ENCODE measurements at places on chromosomes 6 and 20.

- DNase-seq, result peak; percentile 75
These were observed 8.8 kb upstream of the CEP85L start for GRCh38 chr6:118660218-118660569.

- DNase-seq, result no peak
These were observed 310.9 kb downstream of the CDH4 start for GRCh38 chr20:61562897-61563504.

DNA sequence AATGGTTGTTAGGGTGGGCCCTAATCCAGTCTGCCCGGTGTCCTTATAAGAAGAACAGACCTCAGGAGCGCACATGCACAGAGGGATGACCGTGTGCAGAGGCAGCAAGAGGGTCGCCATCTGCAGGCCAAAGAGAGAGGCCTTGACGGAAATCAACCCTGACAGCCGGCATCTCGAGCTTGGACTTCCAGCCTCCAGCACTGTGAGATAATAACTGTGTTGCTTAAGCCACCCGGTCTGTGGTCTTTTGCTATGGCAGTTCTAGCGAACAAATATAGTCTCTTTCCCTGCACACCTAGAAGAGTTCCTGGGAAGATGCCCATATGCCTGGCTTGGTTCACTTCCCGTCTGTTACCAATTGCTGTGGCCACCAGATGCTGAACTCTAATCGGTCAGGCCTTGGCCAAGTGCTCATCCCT is 35.3 kb upstream of the PTGIS start:
- no peak for DNase-seq

- no peak for DNase-seq
These were observed 10.9 kb upstream of the SOX4 start for GRCh38 chr6:21582651-21583050.

DNA sequence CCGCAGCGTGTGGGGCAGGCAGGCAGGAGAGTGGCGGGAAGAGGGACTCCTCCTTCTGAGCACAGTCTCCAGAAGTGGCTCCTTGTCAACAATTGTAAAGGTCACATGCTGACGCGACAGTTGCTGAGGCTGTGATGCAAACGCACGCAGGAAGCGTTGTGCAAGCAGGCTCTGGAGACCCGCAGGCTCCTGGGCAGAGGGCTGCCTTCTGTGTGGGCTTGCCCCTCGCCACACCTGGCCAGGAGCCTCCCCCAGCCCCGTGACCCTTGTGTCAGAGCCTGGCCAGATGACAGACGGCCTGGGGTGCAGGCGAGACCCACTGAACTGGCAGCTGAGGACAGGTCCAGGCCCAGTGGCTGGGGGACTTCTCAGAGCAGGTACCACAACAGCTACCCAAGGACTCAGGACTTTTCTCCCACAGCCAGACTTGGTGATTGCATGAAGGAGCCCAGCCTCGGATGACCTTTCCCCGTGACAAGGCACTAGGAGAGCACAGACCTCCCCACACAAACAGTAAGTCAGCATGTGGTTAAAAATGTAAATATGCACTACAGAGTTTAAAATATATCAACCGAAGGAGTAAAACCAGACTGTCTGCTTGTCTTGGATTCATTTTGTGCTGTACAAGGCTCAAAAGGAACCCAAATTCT is 222.1 kb upstream of the RREB1 start:
- peak; percentile 56 for DNase-seq

DNA sequence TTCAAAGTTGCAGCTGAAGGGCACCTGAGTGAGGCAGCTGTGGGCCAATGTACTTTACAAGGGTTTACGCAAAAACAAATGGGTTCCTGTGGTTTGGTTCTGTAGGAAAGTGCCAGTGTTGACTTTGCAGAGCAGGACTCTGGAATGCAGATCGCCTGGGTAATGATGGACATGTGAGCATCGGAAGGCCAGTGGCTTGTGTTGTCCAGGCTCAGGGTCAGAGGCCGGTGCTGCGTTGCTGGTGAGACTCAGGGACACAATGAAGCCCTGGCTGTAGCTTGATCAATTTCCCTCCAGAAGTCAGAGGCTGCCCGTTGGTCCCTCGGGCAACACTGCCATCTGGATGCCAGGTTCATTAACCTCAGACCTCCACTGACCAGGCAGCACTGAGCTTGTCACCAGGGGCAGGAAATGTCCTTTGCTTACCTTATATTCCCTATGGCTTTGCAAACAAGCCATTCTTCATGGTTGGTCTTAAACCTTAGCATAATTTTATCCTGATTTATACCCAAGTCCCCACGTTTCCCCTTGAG is 753.4 kb downstream of the QKI start:
- no peak for DNase-seq

GRCh38 chr20:35166242-35166830 is 5.5 kb upstream of the PROCR start:
- no peak for DNase-seq

DNA sequence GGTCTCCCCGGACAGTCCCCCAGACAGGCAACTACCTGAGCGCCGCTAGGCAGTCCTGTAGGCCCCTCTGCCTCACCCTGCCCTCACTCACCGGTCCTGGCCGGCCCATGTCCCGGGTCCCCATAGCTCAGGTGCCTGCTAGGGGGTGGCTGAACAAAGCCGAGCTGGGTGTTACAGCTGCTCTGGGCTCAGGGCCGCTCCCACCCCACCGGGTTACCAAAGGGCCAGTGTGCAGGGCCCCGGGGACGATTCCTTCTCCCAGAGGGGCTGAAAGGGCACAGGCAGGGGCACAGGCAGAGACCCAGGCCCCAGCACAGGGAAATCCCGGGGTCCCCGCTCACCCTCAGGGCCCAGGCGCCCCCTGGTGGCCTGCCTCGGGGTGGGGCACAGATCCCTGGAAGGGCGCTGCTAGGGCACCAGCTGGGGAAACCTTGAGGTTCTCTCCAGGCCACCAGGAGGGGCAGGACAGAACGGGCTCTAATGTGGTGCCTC is 118.4 kb downstream of the GRM4 start:
- peak; percentile 76 for DNase-seq

- DNase-seq, result no peak
These were observed 86.4 kb downstream of the ADGRG6 start for GRCh38 chr6:142387997-142388815.

GRCh38 chr6:4962905-4963304 is 40.9 kb downstream of the RPP40 start:
- DNase-seq, result no peak

GRCh38 chr20:52270696-52271095 is 79.1 kb upstream of the ZFP64 start:
- no peak for DNase-seq

- no peak for DNase-seq
These were observed 9.0 kb upstream of the BTN3A1 start for GRCh38 chr6:26392932-26393636.

GRCh38 chr6:111585974-111586315 is 19.7 kb downstream of the TRAF3IP2 start:
- DNase-seq, result no peak

DNA sequence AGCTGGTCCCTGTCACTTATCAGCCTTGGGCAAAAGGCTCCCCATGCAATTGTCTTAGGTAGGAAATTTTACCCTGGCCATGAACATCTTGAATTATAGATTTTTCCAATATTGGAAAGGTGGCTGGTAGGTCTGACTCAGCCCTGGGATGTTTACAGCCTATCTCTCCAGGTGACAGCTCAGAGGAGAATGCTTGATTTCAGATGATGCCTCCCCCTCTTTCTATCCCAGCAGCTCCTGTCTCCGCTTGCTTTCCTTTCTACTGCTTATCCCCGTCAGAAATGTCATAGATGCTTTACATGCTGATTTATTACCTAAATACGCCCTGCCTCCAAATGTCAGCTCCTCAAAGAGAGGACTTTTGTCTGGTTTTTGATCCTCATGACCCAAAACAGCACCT is 109.6 kb downstream of the NFATC2 start:
- DNase-seq, result no peak

GRCh38 chr6:96304997-96305396 is 216.6 kb upstream of the UFL1 start:
- DNase-seq, result no peak

DNA sequence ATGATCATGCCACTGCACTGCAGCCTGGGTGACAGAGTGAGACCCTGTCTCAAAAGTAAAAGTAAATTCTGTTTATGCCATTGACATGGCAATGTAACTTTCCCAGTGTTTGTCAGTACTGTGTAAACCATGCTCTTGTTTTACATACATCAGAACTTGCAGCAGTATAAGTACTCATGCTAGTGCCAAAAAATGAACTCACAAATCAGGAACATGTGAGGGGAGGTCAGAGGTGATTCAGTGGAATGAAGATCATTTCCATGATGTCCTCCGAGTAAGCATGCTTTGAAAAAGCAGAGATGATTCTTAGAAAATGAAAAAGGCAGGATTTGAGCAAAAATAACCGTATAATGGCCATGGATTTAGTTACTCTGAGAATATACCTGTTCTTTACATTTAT is 81.9 kb downstream of the ANKS1A start:
- no peak for DNase-seq

DNA sequence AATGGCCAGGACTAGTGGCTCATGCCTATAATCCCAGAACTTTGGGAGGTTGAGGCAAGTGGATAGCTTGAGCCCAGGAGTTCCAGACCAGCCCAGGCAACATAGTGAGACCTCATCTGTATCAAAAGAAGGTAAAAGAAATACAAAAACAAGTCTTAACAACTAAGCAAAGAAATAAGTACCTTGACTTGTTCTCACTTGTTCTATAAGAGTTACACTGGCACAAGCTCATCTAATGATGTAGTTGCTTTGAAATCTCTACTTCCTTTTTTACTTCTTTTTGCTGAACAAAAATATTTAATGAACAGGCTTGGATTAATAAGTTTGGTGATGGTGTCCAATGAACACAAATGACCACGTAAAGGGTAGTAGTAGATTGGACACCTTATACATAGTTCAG is 72.2 kb downstream of the SGK1 start:
- no peak for DNase-seq

DNA sequence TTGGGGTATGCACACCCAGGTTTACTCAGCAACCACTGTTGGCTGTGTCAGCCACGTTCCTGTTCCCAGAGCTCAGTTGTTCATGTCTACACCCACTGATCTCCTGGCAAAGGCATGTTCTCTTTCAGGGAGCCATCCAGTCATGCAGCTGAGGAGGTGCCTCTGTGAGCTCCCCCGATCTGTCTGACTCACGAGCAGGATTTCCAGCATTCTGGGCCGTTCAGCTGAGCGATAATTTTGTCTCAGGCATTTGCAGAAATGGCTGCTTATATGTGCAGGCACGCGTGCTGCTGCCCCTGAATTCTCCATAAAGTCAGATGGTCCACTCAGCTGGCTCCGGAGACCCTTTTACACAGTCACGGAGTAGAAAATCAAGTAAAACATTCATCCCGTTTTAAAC is 78.4 kb upstream of the IYD start:
- no peak for DNase-seq

DNA sequence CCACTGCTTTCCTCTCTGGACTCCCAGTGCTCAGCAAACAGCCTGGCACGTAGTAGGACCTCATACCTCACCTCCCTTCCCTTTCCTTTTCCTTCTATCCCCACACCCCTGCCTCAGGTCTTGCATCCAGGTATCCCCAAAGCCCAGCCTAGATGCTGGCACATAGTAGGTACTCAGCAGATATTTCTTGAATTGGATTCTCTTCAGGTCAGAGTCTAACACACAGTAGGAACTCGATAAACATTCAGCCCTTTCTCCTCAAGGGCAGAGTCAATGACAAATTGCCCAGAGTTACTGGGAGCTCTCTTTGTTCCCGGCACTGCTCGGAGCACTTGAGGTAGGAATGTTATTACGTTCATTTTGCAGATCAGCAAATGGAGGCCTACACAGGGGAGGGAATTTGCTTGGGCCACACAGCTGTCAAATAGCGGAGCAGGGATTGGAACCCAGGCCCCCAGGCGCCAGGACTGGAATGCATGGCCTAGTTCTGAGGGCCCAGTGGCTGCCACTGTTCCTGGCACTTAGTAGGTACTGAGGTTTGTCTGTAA is 25.9 kb downstream of the NOL4L start:
- DNase-seq, result no peak

- no peak for DNase-seq
These were observed 33.9 kb upstream of the CMTR1 start for GRCh38 chr6:37399131-37399530.

- DNase-seq, result no peak
These were observed 41.0 kb upstream of the KIF25 start for GRCh38 chr6:167956491-167956890.

DNA sequence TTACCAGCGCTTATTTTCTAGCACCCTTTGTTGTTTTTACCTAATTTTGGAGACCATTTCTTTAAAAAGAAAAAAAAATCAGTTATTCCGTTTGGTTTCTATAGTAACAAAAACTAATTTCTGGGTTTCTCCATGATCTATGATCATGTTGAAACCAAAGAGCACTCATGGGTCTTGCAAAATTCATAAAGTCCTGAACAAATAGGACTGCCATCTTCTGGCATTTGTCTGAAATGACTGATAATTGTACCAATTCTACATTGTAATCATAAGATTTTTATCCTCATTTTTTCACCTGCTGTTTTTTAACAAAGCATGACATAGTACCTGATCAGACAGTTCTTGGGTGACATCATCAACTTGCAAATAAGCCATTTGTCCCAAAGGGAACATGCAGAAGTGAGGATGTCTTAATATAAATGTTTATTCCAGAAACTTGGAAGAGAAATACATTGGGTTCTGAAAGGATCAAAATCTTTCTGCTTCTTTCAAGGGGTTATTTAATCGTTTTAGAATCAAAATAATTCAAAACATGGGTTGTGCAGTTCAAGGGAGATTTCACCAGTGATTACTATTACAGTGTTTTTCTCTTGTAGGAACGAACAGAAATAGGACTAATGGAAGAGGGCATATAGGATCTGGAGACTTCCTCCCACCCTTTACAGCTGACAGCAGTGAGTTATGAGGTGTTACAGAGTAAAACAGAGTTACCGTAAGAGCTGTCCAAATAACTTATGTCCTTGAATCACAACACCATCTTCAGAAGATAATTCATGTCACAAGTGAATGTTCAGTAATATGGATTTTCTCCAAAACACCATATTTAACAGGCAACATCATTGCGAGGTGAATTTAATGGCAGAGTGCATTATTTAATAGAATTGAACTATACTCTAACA is 87.1 kb upstream of the GJE1 start:
- no peak for DNase-seq

DNA sequence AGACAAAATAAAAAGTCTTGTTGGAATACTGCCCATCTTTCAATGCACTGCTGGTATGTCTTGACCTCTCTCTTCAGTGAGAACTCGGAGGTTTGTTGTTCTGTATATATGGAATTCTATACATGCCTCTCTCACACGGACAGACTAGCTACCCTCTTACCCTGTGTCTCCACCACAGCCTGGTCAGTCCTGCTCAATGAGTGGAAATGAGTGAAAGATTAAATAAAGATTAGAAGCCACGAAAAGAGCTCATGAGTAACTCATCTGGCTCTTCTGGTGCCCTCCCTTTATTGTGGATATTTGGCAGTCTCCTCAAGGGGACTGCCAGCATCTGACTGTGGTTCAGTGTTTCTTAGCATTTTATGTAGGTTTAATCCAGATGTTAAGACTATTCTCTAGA is 262.8 kb upstream of the MAP3K7 start:
- DNase-seq, result no peak

- no peak for DNase-seq
These were observed 7.1 kb upstream of the ARMC12 start for GRCh38 chr6:35729722-35730121.

DNA sequence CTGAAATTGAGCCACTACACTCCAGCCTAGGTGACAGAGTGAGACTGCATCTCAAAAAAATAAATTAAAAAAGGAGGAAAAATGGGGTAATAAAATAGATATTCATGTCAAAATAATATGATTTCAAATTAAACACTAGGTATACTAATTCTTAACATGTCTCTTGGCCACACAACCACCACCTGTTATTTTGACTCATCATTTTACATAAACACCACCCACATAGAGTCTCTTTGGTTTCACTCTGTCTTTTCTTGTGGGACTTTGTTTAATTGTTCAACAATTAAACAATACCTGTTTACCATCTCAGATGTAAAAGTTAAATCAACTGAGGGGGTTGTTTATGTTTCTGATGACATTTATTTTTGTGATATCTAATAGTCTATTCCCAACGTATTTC is 476.8 kb upstream of the ADGRB3 start:
- DNase-seq, result no peak
